ENCODE measurements at places on chromosomes 12 and 14.

- no peak for DNase-seq
Measured at GRCh38 chr12:66312189-66312588, 9.9 kb downstream of the HELB start.

DNA sequence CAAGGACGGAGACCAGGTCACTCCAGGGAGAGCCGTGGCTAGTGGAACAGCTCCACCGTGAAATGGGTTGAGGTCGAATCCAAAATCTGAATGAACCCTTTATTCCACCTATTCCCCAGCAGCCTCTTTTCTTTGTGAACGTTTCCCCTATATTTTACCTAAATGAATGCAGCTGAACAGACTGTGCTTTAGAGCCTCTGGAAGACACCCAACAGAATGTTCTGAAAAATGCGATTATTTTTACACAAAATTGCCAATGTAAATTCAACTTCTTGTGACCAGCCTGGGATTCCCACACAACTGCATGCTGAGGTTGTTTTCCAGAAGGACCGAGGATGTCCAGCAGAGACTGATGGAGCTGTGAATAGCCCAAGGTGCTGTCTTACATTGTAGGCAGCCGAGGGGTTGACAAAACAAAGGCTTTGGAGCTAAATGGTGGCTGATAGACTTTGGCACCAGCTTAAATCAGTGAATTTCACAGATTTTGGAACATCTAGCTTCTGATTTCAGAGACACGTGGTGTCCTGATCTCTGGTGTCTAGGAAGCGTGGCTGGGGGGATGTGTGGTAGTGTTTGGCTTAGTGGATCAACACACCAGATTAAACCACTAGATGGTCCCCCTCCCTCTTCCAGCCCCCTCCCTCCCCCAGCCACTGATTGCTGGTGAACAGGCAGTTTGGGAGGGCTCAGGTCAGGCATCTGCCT is 150.4 kb downstream of the ZNF664 start:
- no peak for DNase-seq

- DNase-seq = peak; percentile 90
Measured at GRCh38 chr12:121858662-121859572, at the start of gene HPD. TSS of gene HPD (minus strand) at chr12:121858859. CDS start at chr12:121858823, 36 bp downstream.

GRCh38 chr12:64724201-64724745 is 34.9 kb downstream of the GNS start:
- DNase-seq = no peak

- DNase-seq = no peak
Measured at GRCh38 chr12:70255311-70255710, 12.1 kb downstream of the CNOT2 start.
